ENCODE measurements at places on chromosomes 1 and 21.

- no peak for DNase-seq
Observed at GRCh38 chr1:15343729-15344128, 66.0 kb upstream of the EFHD2 start.

GRCh38 chr1:157291083-157291482 lies 152.9 kb upstream of the ETV3 start:
- DNase-seq: no peak

GRCh38 chr21:19541602-19542001 lies 1138.0 kb upstream of the TMPRSS15 start:
- no peak for DNase-seq

DNA sequence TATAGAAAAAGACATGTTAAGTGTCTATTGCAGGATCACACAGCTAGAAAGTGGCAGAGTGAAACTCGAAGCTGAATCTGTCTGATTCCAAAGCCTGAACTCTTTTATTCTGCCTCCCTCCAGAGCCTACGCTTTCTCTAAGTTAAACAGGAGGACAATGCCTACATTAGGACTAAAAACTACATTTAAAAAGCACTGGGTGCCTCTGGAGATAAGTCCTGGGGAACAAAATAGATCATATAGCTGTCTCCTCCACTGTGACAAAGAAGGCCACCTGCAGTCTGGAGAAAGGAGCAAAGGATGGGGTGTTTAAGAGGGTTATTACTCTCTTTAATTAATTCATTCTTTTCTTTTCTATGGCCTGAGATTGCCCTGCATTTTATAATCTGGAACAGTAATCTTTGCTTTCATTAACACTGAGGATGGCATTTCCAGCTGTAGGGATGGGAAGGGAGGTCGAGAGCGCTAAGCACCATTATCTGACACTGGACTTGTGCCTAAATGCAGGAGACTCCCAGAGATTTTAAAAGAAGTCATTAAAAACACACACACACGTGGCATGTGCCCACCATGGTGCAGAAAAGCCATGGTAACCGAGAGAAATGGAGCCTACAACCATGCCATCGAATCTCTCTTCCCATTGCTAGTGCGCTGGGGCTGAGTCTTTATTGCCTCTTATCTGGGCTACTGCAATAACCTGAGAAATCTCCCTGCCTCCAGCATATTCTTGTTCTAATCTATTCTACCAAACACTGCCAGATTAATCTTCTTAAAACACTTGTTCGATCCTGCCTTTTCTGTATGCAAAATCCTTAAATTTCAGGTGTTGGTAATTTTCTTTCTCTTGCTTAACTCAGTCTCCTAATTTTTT lies 92.2 kb downstream of the PLXNA2 start:
- DNase-seq: no peak

GRCh38 chr21:14699433-14700407 lies 153.6 kb upstream of the SAMSN1 start:
- no peak for DNase-seq

- DNase-seq: no peak
Observed at GRCh38 chr21:25934771-25935224, 200.0 kb downstream of the GABPA start.

Data from activated CD4-positive, alpha-beta T cell treated with anti-CD3 and anti-CD28 coated beads for 4 hours (primary cell).